ENCODE measurements at places on chromosomes 7 and 10. TPM values are rescaled to one million over a fixed set of nuclear protein-coding genes. Genes with fewer than 3 reads are reported as not detected.

PNLIPRP3 gene
- not detected for total RNA-seq

STK31 gene
- not detected for total RNA-seq

TMEM236 gene
- not detected for total RNA-seq

KAT6B gene
- 24.2 TPM for total RNA-seq

DNA sequence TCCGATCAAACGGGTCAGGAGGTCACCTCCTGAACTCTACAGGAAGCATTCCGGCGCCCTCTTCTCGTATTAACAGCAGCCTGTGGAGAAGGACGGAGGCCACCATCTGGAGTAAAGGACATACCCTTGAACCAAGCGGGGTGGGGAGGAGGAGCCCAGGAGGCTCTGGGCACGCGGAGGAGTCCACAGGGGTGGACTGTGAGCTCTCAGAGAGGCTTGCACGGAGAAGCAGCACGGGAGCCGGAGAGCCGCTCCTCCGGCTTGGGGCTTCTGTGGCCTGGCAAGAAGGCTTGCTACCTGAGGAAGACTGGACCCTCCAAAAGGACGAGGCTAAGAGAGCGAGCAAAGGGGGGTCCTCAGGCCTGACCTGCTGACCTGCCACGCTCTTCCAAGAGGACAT is 77.9 kb downstream of the MAD1L1 start:
- no peaks in the 10 kb centered on the region for H3K27me3 ChIP-seq
- no peaks in the 10 kb centered on the region for H3K36me3 ChIP-seq
- no peak overlapping the region for H3K27ac ChIP-seq

- no peaks in the 10 kb centered on the region for H3K4me1 ChIP-seq
- no peaks in the 10 kb centered on the region for H3K36me3 ChIP-seq
- no peak overlapping the region for H3K27ac ChIP-seq
Observed at GRCh38 chr7:67896721-67897120, 900.1 kb downstream of the TYW1 start.

DNA sequence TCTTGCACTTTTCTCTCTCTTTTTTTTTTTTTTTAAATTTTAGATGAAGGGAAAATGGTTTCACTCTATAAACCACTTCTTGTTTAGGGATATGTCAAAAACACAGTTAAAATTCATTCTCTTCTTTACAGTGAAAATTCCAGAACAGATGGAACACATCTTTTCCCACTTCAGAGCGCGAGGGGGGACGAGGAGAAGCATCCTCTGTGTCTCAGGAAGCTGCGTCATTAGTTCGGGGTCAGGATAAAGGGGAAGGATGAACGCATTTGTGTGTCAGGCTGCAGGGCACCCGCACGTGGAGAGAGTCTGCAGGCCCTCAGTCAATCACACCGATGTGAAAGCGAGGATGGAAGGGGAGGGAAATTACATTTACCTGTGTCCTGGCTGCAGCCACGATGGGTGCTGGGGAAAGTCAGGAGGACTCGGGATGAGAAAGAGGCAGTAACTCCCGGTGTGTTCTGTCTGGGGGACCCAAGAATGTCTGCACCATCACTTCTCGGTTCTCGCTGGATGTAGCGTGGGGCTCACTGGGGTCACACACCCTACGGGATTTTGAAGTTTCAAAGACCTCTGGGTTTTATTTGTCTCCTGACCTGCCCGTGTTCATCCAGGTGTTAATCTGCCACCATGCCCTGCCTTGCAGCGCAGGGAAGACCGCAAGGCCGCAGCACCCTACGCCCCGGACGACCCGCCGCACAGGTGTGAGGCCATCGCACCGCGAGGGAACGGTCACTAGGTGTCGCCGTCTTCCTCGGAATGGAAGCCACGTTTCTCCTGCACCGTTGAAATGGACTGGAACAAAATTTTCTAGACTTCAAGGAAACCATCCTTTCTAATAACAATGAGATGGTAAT is 66.7 kb upstream of the PITRM1 start:
- H3K4me3 ChIP-seq = no peak overlapping the region
- H3K4me1 ChIP-seq = no peaks in the 10 kb centered on the region
- no peaks in the 10 kb centered on the region for H3K36me3 ChIP-seq

Data from activated T-helper 2 cell treated with anti-CD3 and anti-CD28 coated beads, Interferon-gamma antibody, Interleukin-2, Interleukin-4, amounts not matched to agents 10 μg/mL and 5 μg/mL and 100 μg/mL, durations not matched to agents 14 hours and 24 hours and 36 hours (primary cell).